ENCODE measurements at places on chromosomes 5 and 9.
A peak's percentile ranks its signal among the peaks of the same experiment; 100 is the strongest.

DNA sequence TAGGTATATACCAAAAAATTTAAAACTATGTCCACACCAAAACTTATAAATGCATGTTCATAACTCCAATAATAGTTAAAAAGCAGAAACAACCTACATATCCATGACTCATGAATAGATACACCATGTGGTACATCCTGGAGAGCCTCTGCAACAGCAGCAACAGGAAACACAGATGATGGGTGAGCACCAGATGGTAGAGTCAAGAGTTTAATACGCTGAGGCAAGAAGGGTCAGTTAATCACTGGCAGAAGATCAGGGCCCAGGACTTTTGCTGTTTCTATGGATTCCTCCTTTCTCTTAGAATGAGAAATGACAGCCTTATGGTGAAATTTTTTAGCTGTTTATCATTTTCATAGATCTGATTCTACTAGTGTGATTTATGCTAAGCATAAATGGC is 351.8 kb upstream of the ADAMTSL1 start:
- DNase-seq, result no peak

- no peak for DNase-seq
Observed at GRCh38 chr5:200985-201384, 9.7 kb downstream of the LRRC14B start.

DNA sequence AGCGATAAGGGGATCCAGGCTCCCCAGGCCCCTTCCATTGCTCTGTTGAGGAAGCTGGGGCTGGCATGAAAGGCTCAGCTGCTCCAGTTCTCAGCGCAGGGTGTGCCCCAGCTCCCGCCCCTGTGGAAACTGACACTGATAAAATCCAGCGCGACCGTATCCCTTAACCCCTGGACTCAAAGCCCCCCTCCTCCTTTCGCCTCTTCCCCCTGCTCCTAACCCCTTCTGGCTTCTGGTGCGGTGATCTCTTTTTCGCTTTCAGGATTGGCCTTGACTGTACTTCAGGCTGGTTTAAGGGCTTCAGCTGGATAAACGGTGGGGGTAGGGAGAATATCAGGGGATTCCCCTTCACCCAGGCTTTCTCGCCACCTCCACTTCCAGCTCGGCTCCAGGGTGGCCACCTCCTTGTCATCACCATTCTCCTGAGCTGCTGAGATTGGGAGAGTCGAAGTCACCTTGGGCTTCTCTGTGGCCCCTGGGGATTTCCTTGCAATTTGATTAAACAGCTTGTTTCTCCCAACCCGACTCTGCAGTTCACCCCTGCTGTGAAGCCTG is 843 bp downstream of the BSPRY start:
- DNase-seq, result peak; percentile 17

DNA sequence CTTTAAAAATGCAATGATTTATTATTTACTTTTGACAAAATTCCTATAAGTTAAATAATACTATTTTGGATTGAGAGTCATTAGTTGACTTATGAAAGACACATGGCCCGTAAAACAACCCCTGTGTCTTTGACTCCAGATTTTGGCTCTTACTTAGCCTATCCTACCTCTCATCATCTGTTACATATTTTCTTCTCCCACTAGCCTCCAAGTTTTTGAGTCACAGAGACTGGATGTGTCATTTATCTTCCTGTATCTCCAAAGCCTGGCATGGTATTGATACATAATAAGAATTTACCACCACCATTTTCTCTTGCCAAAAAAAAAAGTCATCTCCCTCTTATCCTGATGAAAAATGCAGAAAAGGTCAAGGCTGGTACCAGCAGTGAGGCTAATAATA is 99.9 kb downstream of the GABRB2 start:
- no peak for DNase-seq

GRCh38 chr9:92010705-92011536 is 60.9 kb upstream of the ROR2 start:
- no peak for DNase-seq

DNA sequence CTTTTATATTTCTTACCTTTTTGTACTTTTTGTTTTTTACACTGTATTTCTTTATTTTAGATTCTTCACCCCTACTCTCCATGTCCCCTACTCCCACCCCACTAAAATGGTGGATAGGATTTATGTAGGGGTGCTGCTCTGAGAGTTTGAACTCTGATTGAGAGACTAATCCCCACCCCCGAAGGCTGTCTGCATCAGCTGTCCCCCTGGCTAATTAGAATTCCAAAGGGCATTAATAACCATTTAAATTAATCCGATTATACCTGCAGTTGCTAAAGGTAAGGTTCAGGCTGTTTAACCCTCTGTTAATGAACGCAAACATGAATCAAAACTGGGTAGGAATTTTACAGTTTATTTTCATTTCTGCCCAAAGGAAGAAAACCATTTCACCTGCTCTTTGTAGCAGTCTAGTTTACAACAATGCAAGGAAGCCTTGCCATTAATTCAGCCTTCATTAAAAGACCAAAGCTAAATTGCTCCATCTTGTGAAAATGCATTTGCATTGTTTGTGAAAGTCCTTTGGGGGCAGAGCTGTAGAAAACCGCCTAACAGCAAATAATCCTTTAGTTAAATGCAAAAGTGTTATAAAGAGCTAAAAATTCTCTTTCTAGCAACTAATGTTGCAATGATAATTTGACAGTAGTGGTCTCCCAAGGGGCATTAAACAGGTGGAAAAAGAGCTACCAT is 71.2 kb downstream of the ZCCHC7 start:
- no peak for DNase-seq

DNA sequence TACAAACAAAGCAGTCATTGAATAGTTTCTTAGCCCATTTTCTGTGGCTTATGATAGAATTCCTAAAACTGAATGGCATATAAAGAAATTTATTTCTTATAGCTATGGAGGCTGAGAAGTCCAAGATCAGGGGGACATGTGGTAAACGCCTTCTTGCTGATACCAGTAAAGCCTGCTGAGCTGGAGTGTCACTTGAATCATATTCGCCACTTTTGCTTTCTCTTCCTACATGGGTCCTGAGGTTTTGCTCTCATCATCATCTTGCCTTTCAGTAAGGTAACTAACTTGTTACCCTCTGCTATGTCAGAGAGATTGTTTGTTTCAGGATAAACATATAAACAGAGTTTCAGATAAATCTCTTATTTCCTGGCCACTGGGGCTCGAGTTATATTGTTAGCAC is 203.3 kb upstream of the DMRT1 start:
- DNase-seq, result no peak

GRCh38 chr9:34125681-34126206 is 754 bp downstream of the DCAF12 start:
- no peak for DNase-seq

GRCh38 chr5:59800347-59800893 is 93.1 kb downstream of the PDE4D start:
- no peak for DNase-seq
